ENCODE measurements at places on chromosomes 12 and 14.

DNA sequence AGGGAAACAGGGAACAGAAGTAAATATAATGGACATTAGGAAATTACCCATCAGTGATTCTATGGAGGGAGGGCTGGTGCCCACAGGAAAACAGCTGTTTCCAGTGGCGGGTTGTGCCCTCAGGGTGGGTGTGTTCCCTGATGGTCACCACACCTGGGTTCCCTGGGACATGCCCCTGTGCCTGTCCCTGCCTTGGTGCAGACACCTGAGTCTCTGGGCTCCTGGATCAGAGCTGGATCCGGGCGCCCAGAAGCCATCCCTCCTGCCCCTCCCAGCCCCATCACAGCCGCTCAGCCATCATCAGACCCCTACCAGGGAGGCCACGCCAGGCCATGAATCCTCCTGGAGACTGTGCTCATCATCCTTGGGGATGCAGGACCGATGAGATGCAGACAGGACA, 307.2 kb upstream of the SFSWAP start:
- no peak for DNase-seq

GRCh38 chr14:20970647-20970982, 15.3 kb downstream of the RNASE2 start:
- no peak for DNase-seq

DNA sequence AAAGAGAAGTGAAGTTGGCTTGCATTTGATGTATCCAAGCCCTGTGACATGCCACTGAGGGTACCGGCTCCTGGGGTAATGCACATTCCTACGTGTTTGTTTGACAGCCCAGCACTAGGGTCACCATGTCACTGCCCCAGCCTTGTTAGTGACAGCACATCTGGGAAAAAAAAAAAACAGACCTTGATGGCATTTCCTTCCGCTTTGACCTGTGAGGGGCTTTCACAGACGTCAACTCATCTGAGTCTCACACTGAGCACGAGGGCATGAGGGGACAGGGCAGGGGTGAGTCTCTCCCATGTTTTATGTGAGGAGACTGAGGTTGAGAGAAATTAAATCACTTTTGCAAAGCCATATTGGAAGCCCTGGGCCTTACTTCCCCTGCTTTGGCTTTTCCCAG, 111.5 kb downstream of the NUAK1 start:
- DNase-seq, result no peak

DNA sequence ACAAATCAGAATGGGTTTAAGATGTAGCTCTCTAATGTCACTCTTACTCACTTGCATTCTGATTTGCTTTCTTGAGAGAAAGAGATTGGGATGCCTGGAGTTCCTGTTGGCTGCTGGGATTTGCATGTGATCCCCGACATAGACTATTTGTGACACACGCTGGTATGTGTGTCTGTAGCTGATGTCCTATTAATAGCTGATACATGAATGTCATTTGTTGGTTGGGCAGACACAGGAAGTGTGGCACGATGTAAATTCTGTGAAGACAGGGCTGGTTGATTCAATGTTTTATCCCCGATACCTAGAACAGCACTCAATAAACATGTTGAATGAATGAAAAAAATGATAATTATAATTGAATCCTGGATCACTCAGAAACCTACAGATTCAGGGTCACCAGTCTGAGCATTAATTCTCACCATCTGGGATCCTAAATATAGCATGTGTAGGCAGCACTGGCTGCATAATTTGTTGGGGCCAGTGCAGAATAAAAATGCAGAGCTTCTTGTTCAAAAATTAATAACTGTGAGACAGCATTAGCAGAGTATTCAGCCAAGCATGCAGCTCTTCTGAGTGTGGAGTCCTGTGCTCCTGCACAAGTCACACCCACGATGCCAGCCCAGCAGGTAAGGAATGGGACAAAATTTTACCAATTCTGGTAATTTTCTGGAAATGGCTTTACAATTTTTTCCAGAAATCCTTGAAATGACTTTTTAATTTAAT, 35.5 kb upstream of the SOCS2 start:
- no peak for DNase-seq
